ENCODE measurements at places on chromosomes 11 and 22. TPM values are rescaled to one million over a fixed set of nuclear protein-coding genes. Genes with fewer than 3 reads are reported as not detected.

PPM1F gene
- 120 TPM for total RNA-seq

KCNJ1 gene
- 0.13 TPM for total RNA-seq

ZFTA gene
- 12.9 TPM for total RNA-seq

IGLL1 gene
- not detected for total RNA-seq

GDPD4 gene
- total RNA-seq = not detected

IFT27 gene
- total RNA-seq = 10.8 TPM

FJX1 gene
- 25.2 TPM for total RNA-seq

C22orf42 gene
- total RNA-seq = not detected

CCDC116 gene
- total RNA-seq = 0.13 TPM

TSPAN18 gene
- total RNA-seq = 26.3 TPM

OR51B5 gene
- not detected for total RNA-seq

OR4C5 gene
- not detected for total RNA-seq

KREMEN1 gene
- total RNA-seq = 0.26 TPM

MYBPC3 gene
- not detected for total RNA-seq

Measured in dermis microvascular lymphatic vessel endothelial cell (primary cell).